ENCODE measurements at places on chromosomes 1 and 21. TPM values are rescaled to one million over a fixed set of nuclear protein-coding genes. Genes with fewer than 3 reads are reported as not detected.

DNA sequence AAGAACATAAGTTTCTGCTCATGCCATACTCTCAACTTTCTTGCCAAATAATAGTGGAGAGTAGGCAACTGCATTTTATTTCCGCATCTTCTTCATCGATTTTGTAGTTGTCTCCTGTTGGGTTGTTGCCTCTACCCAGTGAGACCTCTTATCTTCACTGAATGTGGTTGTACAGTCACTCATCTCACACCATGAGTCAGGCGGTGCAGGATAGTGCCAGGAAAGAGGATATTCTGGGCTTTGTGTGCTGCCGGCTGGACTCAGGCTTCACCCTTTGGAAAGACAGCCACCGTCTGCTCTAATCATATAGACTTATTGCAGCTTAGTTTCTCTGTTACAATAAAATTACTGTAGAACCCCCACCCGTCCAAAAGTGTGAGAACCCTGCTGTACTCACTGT, 154.3 kb upstream of the USP24 start:
- DNase-seq = no peak

DNA sequence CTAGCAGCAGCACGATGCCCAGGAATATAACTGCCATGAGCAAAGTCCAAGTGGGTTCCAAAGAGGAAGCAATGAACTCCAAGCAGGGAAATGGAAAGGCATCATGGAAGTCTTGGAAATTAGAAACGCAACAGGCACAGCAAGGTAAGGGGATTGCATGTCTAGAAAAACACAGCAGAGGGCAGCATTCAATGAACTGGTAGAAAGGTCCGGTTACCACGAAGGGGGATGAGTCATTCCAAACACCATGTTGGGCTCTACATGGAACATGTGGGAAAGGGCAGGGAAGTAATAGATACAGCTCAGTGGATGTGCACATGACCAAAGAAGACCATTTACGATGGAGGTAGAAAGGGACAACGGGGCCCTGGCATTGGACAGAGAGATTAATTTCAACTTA, 36.4 kb downstream of the RXRG start:
- no peak for DNase-seq

DNA sequence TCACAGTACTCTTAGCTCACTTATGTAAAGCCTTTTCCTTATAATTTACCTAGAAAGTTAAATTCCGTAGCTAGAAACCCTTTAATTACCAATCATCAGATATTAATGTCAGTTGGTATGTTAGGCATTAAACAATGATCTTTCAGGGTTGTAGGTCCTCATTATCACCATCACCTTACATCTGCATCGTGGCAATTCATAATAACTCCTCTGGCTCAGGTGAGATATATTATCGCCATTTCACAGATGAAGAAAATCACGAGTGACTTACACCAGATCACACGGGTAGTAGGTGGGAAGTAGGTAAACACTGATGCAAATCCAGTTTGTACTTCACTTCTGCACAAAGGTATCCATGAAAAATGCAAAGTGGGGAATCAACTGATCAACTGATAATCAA, 639 bp downstream of the NUP133 start:
- no peak for DNase-seq

DNA sequence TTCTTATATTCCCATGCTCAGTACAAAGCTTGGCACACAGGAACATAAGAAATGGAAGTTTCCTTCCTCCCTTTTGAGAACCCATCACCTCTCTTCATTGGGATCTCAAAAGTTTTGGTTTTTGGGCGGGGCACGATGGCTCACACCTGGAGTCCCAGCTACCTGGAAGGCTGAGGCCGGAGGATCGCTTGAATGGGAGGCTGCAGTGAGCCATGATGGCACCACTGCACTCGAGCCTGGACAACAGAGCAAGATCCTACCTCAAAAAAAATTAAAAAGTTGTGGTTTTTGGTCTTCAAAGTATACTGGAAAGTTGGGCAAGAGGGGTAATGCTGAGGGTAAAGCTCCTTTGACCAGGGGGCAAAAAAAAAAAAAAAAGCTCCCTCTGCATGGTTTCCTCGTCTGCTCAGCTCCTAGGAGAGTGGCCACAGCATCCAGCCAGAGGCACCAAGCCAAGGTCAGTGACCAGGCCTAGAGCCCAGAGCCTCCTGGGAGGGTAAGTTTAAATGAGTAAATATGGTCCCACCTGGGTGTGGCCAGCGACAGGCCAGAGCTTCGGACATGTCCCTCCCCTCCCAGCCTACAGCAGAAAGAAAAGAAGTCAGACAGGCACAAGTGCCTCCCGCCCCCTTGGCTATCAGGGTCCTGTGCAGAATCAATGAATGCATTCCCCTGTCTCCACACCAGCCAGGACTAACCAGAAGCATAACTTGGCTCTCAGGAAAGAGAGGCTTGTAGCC, 5.0 kb downstream of the MEF2D start:
- peak; percentile 85 for DNase-seq

DNA sequence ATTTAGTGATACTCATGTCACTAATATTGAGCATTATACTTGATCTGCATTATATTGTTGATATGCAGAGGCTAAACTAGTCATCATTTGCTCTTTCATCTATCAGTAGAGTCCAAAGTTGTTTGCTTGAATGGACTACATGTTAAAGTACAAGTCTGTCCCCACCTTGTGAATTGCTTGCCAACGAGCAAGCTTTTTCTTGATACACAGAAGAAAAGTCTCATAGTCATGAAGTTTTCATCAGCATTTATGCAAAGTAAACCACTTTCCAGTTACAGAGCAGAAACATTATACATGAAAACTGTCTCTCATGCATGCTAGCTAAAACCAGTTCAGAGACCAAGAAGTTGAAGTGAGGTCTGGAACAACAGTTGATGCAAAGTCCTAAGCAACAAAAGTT, 13.0 kb downstream of the SFPQ start:
- no peak for DNase-seq

DNA sequence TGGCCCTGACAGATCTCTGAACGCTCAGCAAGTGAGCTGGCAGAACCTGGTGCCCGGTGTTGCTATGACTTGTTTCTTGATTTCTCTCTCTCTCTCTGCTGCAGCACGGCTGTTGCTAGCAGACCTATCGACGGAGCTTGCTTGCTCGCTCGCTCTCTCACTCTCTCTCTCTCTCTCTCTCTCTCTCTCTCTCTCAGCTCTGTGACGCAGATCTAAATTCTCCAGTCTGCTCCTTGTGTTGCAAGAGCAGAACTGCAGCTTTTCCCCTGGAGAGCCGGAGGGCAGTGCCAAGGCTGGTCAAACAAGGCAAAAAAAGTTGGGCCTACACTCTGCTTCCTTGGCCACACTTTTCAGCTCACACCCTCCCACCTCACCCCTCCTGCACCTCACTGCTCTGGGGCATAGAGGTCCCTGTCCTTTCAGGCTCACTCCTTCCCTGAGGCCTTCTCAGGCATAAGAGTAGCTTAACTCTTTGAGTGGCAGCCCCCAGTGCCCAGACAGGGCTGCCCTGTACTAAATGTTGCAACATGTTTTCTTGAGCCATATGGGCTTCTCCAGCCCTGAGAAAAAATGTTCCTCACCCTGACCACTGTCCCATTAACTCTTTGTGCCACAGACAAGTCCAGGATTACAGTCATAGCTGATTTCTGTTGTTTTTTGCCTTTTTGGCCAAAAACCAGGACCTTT, 72.2 kb downstream of the CD46 start:
- peak; percentile 92 for DNase-seq

DNA sequence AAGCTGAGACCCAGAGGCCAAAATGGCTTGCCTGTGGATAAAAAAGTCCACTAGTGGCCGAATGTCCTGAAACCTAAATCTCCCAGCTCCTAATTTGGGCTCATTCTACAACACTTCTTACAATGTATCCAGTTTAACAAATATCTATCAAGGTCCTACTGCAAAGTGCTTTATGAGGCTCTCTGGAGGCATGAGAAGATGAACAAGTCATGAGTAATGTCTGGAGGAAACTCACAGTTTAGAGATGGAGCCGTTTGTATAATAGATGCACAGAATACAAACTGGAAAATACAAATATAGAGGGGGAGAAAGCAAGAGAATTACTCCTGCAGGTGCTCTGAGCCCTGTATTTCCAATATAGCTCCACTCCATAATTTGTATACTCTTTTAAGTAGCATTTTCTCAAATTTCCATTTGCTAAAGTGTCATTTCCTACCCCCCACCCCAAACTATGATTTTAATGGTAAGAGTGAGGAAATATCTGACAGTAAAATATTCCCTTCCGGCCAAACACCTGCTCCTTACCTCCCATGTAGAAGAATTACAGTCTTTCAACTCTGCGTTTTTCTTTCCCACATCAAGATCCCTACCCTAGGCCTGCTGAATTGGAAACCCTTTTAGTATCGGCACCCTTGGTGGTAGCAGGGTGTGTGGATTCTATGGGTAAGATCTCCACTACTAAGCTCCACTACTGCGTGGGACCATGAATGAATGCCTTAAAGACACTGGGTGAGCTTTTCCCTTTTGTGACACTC, 3.3 kb upstream of the ADAMTS5 start:
- DNase-seq = no peak

DNA sequence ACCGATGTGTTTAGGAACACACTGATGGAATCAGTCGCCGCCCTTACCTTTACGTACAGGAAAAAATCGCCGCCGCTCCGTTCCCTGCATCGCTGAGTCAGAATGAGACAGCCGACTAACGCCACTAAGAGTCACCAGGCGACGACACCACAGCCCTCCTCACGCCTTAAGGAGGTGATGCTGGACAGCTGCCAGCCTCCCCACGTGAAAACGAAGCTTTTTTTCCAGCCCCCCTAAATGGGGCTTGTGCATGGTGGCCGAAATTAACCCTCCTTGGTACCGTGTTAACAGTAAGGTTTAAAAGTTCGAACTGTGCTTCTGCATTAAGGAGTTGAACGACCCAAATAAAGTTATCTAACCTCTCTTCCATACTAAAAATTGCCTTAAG, 511 bp downstream of the DNTTIP2 start:
- peak; percentile 59 for DNase-seq

- DNase-seq = no peak
Measured at GRCh38 chr1:72530646-72531045, 248.3 kb upstream of the NEGR1 start.

GRCh38 chr1:17119773-17120480, 676 bp upstream of the PADI2 start:
- peak; percentile 64 for DNase-seq

DNA sequence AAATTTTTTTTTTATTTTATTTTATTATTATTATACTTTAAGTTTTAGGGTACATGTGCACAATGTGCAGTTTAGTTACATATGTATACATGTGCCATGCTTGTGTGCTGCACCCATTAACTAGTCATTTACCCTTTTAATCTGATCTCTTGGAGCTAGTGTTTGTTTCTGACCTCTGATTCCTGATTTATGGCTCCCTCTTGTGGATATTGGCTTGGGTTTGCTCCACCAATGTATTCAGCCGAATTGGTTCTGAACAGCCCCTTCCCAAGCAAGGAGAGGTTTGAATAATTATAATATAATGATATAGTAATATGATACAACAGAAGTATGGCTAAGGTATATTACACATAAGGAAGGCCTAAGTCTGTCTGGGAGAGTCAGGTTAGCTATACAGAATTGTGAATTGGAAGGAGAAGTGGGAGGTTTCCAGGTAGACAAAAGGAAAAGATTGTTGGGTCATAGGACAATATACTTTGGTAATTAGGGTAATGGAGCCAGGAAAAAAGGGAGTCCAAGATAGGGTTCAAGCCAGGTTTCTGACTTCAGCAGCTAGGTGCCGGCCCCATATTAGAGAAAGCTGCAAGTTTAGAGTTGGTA, 53.1 kb upstream of the HMCN1 start:
- no peak for DNase-seq

DNA sequence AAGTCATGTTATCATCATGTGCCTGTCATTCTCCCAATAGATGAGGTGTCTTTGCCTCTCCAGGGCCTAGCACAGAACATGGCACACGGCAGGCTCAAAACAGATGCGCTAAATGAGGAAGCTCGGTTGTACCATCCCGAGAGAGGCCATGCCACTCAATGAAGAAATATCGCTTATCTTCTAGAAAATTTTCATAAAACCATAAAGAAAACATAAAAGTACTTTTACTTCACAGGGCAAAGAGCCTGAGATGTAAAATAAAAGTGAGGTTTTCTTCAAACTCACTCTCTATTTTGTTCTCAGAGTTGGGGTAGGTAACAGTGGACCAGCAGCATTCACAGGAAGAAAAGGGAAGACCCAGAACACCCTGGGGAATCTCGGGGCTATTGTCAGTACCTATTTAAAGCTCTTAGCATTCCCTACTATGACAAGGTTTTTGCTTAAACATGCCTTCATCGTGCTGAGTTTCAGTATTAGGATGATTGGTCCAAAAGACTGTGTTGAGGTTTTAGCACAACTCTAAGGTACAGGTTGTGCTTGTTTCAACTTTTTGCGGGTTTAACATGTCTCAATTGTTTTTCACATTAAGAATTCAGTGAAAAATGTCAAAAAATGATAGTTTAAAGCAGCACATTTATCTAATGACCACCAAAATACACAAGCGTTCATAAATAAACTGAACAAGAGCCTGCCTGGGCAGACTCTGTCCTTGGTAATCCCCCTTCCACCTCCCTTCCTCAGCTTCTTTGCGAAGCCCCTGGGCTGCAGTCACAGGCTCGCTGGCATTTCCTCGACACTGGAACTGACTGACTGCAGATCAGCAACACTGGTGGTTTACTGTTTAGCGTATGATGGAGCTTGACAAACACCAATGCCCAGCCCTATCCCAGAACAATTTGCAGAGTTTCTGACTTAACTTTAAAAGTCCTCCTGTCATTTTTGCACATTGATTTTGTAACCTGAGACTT, 55.6 kb downstream of the COQ8A start:
- no peak for DNase-seq

- DNase-seq = no peak
Measured at GRCh38 chr21:45713613-45714012, 70.1 kb downstream of the PCBP3 start.

DNA sequence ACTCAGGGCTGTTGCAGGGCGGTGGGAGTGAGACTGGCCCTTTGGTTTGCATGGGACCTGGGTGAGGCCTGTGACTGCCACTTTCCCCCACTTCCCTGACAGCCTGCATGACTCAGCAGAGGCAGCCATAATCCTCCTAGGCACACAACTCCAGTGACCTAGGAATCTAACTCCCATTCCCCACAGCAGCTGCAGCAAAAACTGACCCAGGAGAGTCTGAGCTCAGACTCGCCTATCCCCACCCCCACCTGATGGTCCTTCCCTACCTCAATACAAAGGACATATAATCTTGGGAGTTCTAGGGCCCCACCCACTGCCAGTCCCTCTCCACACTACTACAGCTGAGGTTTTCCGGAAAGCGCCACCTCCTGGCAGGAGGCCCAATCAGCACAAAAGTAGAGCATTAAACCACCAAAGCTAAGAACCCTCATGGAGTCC, 26.7 kb downstream of the NDC1 start:
- no peak for DNase-seq

- DNase-seq = peak; percentile 71
Measured at GRCh38 chr1:109782927-109783326, 19.2 kb upstream of the EPS8L3 start.

The UTS2 gene
- 1.1 TPM for polyA plus RNA-seq

The DHDDS gene
- 25.5 TPM for polyA plus RNA-seq

The PROK1 gene
- not detected for polyA plus RNA-seq

The LCE3D gene
- not detected for polyA plus RNA-seq

The ASCL5 gene
- polyA plus RNA-seq = 0.28 TPM

The LRRC53 gene
- not detected for polyA plus RNA-seq

The IL12RB2 gene
- not detected for polyA plus RNA-seq

Data from aorta (tissue), 5 donors.